Fibroblast of skin of back (primary cell): ENCODE measurements at places on chromosomes 1 and 21.

DNA sequence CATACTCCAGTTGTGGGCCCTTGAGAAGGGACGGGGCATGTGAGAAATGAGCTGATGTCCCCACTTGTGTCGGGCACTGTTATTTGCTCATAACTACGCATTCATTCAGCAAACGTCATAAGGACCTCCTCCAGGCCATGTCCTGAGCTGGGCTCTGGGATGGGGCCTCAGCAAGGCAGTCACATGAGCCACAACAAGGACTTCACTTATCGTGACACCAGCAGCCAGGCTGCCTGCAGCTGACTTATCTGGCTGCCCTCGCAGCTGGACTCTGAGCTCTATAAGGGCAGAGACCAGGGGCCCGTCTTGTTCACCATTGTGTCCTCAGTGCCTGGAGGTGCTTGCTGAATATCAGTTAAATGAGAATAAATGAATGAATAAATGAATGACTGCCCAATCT is 37.5 kb upstream of the GRIK3 start:
- no peak for DNase-seq

GRCh38 chr1:119631086-119631432 is 17.0 kb downstream of the ZNF697 start:
- no peak for DNase-seq

GRCh38 chr1:237471956-237472355 is 418.8 kb downstream of the ZP4 start:
- no peak for DNase-seq

GRCh38 chr1:221316491-221317056 is 425.3 kb downstream of the DUSP10 start:
- DNase-seq = peak; percentile 29

DNA sequence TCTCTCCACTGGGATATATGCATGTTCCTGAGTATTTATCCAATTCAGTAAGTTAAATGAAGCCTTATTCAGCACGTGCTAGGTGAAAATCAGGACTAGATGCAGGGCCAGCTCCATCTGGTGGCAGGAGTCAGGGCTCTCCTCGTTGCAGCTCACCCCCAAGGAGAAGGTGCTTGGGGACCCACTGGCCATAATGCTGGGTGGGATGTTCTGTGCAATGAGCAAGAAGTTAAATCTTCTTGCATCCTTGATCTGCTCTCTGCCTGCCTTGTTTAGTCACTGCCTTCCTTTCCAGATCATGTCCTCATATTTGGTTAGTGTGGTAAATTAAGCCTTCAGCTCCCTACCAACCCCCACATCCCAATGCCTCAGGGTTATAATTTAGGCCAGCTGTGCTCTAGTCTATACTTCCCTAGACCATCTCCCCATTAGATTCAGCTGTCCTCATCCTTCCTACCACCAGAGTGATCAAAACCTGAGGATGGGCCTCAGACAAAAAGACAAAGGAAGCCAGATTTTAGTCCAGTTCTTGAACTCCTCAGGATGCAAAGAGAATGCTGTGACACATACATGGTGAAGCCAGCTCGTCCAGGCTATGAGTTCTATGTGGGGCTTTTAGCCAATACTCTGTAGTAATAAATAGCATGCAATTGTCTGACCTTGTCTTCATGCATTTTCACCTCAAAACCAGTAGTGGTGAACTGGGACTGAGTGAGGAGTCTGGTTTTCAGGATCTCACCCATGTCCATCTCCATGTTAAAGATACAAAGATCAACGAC is 55.9 kb downstream of the SEC16B start:
- peak; percentile 8 for DNase-seq

GRCh38 chr1:223444411-223444810 is 51.2 kb downstream of the CCDC185 start:
- DNase-seq = no peak

DNA sequence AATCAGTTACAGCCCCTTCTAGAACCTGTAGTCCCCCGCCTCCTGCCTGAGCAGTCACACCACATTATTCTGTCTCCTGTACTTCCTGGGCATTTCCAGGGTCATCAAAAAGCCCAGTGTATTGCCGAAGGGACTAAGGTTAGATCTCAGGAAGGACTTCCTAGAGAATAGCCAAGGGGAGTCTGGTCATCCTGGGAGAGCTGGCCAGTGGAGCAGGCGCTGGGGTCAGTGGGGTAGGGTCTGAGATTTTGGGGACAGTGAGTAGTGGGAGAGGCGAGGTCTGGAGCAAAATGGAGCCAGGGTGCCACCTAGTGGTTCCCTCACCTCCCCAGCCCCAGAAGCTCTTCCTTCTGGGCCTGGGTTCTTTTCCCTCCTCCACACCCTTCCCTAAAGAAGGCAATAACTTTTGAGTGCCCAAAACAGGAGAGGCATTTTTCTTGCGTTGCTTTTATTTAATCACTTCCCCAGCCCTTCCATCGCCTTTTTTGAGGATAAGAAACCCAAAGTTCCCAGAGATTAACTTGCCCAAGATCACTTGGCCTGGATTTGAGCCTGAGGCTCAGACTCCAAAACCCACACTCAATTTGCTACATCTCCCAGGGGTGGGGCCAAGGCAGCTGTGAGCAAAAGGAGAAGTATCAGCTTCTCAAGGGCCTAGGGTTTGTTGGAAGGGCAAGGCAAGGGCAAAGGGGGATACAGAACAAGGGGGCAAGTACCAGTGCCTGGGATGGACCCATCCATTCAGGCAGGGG is 7.3 kb upstream of the PMVK start:
- DNase-seq = no peak

GRCh38 chr1:229360420-229360819 is 17.6 kb upstream of the CCSAP start:
- DNase-seq = no peak

DNA sequence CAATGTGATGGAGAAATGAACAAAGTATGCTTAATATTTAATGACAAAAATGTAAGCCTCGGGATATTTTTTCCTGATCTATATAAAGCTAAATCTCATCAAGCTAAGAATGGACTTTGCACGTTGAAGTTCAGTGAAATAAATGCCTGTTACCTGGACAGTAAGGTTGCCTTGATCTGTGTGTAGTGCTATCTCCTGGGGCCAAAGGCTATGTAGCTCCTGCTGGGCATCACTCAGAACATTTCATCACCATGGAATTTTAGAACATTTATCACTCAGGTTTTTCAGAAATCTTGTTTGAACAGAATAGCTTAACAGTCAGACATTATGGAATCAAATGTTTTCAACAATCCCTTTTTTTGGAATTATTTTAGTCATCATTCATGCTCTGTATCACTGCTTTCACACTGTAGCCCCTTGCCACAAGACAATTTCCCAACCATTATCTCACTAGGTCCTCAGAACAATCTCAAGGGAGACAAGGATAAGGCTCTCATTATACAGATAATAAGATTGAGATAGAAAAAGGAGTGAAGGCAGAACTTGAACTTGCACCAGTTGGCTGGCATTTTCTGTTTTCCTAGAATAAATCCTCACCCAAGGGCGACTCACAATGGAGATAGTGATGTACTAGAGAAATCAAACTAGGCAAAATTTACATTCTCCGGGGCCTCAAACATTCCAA is 3.7 kb downstream of the OR10J1 start:
- no peak for DNase-seq

- DNase-seq = no peak
Measured at GRCh38 chr1:234724516-234725176, 114.7 kb upstream of the IRF2BP2 start.
